GM13976 (cell line): ENCODE measurements at places on chromosomes 1 and 21.

DNA sequence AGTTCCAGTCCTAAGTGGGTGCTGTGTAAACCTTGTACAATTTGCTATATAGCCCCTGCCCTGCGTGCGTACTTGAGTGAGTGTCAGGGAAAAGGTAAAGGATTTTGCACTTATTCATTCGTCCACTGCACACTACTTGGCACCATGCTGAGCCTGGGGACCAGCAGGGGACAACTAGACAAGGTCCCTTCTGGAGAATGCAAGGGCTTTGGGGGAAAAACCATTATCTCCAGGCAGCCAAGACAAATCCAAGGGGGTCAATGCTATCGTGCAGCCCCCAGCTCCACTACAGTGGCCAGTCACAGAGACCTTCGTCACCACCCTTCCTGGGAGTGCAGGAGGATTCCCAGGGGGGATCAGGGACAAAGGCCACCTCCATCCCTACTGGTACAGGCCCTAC is 39.7 kb downstream of the MATN1 start:
- DNase-seq: no peak

DNA sequence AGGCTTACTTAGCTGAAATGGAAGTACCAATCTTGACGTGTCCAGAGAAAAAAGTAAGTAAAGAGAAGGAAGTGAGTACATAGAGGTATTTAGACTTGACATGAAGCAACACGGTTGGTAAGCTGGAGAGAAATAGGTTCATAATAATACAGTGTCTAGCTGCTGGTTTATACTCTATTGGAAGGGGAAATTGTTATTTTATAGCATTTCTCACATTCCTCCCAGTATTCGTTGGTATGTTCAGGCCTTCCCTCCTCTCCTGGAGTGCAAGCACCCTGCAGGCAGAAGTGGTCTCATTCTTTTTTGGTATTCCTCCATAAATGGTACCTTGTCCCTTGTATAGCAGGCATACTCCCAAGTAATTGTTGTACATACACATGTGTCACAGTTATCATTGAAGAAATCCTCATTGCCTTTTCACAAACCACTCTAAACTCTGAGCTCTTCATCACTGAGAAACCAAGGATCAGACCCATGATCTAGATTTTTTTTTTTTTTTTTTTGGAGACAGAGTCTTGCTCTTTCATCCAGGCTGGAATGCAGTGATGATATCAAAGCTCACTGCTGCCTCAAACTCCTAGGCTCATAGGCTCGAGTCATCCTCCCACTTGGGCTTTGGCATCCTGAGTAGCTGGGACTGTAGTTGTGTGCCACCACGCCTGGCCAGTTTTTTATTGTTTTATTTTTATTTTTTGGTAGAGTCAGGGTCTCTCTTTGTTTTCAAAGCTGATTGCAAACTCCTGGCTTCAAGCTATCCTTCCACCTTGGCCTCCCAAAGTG is 9.8 kb upstream of the IPO9 start:
- DNase-seq: no peak

DNA sequence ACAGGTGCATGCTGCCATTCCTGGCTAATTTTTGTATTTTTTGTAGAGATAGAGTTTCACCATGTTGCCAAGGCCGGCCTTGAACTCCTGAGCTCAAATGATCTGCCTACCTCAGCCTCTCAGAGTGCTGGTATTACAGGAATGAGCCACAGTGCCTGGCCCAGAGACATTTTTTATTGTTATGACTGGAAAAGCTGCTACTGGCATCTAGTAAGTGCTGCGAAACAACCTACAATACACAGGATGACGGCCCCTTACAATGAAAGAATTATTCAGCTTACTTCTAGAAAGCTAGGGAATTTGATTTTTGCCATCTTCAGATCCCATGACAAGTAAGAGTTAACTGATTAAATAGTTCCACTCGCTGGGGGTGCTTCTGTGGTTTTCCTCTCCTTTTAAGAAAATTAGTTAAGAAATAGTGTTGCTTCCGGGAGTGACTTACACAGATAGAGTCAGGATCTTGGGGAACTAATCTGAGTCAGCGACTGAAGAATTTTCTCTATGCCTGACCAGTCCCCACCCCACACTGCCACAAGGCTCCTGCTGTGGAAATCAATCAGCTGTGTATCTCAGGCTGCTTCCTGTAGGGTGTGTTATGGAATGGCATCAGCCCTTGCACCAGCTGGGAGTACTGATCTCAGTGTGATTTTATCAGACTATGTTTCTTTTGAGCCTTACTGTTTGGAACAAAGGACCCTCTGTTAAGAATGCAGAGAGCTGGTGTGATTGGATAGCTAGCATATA is 93.0 kb upstream of the BMP8A start:
- no peak for DNase-seq

- no peak for DNase-seq
Measured at GRCh38 chr1:160883581-160884513, 1.1 kb downstream of the ITLN1 start.

GRCh38 chr21:44735821-44736220 is 24.4 kb upstream of the TSPEAR start:
- DNase-seq: peak; percentile 9

- no peak for DNase-seq
Measured at GRCh38 chr1:231124746-231125145, 37.1 kb upstream of the TRIM67 start.

DNA sequence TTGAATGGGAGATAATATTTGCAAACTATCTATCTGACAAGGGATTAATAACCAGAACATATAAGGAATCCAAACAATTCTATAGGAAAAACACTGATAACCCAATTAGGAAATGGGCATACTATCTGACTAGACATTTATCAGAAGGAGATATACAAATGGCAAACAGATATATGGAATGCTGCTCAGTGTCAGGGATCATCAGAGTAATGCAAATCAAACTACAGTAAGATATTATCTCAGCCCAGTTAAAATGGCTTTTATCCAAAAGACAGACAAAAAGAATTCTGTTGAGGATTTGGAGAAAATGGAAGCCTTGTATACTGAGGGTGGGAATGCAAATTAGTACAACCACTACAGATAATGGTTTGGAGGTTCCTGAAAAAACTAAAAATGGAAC is 758.0 kb upstream of the B3GALT2 start:
- no peak for DNase-seq

DNA sequence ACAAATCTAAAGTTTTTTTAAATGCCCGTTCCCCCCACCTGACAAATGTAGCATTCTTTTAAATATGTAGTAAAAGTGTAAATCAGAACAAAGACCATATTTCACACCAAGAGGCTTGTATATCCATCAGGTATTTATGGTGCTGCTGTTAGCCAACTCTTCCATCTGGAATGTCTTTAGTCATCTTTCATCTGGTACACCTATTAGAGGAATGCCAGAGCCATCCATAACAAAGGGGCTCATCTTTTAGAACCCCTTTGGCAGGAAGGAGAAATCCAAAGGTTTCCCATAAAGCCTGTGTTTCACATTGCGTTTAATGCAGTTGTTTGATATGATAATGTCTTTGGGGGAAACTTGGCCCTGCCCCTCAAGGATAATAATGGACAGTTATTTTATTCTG is 79.3 kb upstream of the C1orf87 start:
- DNase-seq: no peak

DNA sequence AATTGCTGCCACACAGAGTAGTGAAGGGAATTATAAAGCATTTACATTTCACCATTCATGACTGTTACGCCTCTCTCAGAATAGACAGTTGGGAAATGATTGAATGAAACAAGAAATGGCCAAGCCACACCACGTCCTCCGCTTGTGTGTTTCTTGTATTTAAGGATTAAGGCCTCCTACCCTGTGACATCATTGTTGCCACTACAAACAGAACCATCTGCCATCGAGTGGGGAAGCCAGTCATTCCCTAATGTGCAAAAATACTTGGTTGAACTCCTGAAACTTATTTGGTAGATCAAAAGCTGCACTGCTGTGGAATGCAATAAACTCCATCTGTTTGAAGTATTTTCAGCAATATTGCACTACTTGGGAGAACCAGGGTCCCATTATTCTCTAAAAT is 99.0 kb upstream of the C1orf105 start:
- DNase-seq: no peak

DNA sequence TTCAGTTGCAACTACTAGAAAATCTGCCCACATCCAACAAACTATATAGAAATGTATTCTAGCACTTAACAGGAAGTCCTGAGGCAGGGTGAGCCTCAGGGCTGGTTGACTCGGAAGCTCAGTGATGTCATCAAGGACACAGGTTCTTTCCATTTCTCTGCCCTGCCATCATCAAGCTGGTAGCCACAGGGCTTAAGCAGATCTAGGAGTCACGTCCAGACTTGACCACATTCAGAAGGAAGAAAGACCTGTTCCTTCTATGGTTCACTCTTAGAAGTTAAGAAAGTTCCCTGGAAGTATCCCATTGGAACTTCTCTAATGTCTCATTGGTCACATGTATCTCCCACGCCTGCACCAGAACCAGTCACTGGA is 438.1 kb downstream of the PRDM2 start:
- DNase-seq: no peak

GRCh38 chr1:54888080-54888733 is 1.2 kb upstream of the DHCR24 start:
- no peak for DNase-seq

DNA sequence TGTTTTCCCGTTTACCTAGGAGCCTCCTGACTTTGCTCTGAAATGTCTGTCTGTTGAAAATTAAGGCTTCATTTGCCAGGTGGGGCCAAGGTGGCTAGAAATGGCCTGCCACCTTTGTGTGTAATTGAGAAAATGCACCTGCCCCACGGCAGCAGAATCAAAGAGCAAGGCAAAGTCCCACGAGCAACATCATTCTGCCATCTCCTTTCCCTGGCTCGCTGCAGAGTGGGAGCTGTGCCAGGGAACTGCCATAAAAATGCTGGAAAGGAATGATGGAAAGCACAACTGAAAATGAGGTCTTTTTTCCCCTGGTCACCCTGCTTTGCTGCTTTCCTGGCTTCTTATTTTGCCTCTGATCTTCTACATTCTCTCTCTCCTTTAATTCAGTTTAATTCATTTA is 5.5 kb upstream of the OLFML2B start:
- no peak for DNase-seq

DNA sequence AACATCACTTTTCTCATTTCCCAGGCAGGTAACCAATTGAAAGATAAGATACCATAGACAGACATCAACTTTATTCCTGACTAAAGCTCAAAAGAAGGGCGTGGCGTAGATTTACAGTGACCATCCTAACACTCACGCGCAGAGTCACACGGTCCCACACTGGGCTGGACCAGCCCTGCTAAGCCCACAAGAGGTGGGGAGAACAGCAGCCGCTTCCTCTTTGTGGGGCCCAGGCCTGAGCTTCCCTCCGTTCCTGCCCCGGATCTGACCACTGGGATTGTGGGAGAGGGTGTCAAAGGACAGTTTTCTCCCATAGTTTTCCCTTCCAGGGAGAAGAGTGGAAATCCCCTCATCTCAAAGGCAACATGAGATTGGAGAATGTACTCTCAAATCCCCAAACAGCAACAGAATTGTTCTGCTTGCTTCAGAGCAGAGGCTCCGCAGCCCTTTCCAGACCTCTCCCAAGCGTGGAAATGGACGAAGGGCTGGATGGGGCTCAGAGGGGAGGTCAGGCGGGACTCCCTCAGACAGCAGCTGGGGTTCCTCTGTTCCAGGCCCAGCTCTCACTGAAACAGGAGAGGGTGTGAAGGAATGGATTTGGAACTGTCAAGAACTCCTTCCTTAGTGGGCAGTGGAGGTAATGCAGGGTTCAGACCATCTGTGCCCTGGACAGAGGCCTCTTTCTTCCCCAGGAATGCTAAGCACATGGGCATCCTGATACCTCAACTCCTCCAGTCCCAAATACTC is 33.7 kb downstream of the L1TD1 start:
- DNase-seq: no peak

DNA sequence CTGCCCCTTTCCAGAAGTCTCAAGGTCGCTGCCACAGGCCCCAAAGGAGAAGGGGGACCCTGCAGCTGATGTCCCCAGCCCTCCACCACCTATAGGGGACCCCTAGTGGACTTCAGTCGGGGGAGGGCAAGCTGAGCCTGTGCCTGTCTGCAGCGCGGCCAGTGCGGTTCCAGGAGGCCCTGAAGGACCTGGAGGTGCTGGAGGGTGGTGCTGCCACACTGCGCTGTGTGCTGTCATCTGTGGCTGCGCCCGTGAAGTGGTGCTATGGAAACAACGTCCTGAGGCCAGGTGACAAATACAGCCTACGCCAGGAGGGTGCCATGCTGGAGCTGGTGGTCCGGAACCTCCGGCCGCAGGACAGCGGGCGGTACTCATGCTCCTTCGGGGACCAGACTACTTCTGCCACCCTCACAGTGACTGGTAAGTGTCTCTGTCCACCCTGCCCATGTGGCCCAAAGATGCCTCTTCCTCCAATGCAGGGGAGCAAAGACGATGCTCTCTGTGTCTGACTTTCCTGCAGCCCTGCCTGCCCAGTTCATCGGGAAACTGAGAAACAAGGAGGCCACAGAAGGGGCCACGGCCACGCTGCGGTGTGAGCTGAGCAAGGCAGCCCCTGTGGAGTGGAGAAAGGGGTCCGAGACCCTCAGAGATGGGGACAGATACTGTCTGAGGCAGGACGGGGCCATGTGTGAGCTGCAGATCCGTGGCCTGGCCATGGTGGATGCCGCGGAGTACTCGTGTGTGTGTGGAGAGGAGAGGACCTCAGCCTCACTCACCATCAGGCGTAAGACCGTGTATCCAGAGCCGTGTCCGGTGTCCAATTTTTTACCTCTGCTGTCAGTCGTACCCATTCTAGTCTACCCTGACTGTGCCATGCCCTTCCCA is 79.9 kb downstream of the OBSCN start:
- DNase-seq: no peak

- no peak for DNase-seq
Measured at GRCh38 chr1:24345334-24345733, 26.2 kb downstream of the GRHL3 start.

- DNase-seq: no peak
Measured at GRCh38 chr21:42304556-42305454, 10.4 kb downstream of the TFF3 start.

GRCh38 chr1:119361620-119362344 is 6.8 kb upstream of the HAO2 start:
- no peak for DNase-seq

- no peak for DNase-seq
Measured at GRCh38 chr1:76231320-76231719, 156.8 kb downstream of the ST6GALNAC3 start.
